ENCODE measurements at places on chromosomes 1 and 21.
A peak's percentile ranks its signal among the peaks of the same experiment; 100 is the strongest.

- DNase-seq: no peak
Observed at GRCh38 chr1:208268541-208269337, 24.6 kb upstream of the PLXNA2 start.

- DNase-seq: no peak
Observed at GRCh38 chr1:244322791-244323521, 128.8 kb downstream of the ADSS2 start.

DNA sequence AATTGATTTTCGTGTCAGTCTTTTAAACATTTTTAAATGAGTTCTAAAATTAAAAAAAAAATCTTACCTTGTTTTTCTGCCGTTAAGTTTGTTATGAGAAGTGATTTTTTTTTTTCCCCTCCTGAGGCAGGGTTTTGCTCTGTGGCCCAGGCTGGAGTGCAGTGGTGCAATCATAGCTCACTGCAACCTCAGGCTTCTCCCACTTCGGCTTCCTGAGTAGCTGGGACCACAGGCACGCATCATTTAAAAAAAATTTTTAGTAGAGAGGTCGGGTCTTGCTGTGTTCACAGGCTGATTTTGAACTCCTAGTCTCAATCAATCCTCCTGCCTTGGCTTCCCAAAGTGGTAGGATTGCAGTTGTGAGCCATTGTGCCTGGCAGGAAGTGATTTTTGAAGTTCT lies 41.1 kb downstream of the MTR start:
- DNase-seq: no peak

DNA sequence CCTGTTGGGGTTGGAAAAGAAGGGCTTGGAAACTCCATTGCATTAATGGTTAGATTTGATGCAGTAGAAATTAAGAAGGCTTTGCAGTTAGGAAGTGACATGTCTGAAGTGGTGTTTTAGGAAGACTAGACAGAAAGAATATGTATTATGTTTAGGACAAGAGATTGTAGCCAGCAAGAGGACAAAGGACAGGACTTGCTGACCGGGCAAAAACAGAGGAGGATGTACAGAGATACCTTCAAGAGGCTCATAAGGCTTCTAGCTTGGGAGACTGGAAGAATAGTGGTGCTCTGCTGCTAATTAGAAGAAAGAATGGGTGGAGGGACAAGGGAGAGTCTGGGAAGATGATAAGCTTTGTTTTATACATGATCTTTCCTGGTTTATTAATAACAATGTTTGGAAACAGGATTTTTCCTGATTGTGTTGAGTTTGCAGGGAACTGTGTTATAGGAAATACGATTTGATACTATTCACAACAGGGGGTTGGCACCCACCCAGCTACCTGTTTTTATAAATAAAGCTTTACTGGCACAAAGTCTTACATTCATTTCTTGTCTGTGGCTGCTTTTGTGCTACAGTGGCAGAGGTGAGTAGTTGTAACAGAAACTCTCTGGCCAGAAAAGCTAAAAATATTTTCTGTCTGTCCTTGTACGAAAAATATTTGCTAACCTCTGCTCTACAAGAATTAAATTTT lies 37.1 kb upstream of the TMCO2 start:
- no peak for DNase-seq

GRCh38 chr1:9724706-9725476 lies 73.4 kb downstream of the PIK3CD start:
- DNase-seq: peak; percentile 88

DNA sequence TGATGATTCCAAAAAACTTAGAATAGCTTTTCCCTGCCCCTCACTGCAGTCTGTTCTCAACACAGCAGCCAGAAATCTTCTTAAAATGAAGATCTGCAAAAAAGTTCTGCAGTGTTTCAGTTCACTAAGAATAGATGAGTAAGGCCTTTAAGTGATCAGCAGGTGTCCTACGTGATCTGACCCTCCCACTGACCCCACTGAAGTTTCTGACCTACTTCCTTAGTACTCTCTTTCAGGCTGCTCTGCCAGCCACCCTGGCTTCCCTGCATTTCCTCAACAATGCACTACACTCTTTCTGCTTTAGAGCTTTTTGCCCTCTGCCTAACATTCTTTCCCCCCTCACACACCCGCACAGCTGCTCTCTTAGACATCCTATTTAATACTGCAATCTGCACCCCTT lies 182.5 kb downstream of the AKT3 start:
- no peak for DNase-seq
